Cerebellar nuclear complex (tissue), 1 donor: ENCODE measurements at places on chromosomes 1 and 21.

DNA sequence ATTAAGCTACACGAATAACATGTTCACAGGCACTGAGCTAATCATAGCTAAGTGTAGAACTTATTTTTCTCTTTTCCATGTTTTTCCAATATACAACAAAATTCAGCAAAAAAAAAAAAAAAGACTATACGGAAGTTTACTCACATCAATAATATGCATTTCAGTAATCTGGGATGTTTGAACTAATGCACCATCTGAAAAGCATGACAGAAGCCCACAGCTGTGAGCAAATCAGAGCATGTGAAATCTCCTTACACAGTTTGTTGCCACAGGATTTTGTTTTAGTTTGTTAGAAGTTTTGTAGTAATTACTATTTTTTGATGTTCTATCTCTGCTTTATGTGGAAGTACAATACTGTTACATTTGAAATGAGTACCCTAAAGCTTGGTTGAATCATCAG is 1051.7 kb downstream of the TTLL7 start:
- DNase-seq = no peak

- DNase-seq = no peak
Observed at GRCh38 chr1:246447501-246447900, 59.6 kb downstream of the SMYD3 start.

- DNase-seq = no peak
Observed at GRCh38 chr1:82453511-82454185, 652.9 kb downstream of the ADGRL2 start.

GRCh38 chr1:99970713-99971255 is 988 bp downstream of the SLC35A3 start:
- no peak for DNase-seq

GRCh38 chr1:67597336-67597735 is 87.7 kb upstream of the GADD45A start:
- DNase-seq = no peak

DNA sequence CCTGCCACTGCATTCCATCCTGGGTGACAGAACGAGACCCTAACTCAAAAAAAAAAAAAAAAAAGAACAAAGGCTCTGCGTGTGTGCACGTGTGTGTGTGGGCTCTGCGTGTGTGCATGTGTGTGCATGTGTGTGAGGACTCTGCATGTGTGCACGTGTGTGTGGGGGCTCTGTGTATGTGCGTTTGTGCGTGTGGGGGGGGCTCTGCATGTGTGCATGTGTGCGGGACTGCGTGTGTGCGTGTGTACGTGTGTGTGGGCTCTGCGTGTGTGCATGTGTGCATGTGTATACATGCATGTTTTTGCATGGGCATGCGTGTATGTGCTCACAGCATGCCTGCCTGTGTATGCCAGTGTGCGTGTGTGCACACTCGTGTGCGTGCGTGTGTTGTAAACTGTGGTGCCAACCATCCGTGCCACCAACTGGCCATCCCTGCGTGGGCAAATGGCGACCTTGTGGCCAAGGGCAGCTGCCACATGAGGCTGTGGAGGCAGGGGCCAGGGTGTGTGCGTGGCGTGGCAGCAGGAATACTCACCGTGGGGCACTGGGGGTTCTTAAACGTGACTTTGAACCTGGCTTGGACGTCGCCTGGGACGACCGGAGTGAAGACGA is 26.8 kb upstream of the TMEM52 start:
- no peak for DNase-seq

- DNase-seq = no peak
Observed at GRCh38 chr1:65991694-65992093, 199.0 kb downstream of the PDE4B start.

DNA sequence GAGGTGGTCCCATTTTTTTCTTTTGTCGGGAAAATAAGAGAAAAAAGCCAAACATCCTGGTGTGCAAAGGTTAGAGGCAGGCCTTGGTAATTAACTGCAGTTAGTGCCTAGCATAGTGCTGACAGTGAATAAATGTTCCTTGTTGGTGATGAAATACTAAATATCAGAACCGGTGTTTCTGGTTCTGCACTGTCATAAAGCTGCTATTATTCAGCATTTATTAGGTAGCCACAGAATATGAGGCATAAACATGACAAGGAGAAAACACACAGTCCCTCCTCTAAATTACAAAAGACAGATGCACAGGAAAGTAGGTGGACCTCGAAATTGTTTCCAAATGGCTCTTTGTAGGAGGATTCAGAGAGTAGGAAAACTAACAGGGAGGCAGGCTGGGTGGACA is 122.0 kb upstream of the ADGRL2 start:
- DNase-seq = no peak

DNA sequence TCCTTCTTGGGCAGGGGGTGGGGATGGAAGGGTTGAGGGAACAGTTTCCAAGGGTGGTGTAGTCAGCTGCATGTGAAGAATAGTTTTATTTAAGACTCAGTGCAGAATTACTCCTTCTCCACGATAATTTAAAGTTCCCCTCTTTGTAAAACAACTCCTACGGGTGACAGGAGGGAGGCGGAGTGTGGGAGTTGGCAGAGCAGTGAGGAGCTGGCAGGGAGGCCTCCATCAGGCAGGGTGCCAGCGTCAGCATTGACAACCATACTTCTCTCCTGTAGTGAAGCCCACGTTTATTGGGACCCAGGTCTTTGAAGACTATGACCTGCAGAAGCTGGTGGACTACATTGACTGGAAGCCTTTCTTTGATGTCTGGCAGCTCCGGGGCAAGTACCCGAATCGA is 93.8 kb downstream of the MTR start:
- peak; percentile 12 for DNase-seq
